Hematopoietic multipotent progenitor cell treated with erythropoietin and hydrocortisone succinate and interleukin-3 and kit ligand, for 8 days (in vitro differentiated cells): ENCODE measurements at places on chromosomes 3 and 15.

DNA sequence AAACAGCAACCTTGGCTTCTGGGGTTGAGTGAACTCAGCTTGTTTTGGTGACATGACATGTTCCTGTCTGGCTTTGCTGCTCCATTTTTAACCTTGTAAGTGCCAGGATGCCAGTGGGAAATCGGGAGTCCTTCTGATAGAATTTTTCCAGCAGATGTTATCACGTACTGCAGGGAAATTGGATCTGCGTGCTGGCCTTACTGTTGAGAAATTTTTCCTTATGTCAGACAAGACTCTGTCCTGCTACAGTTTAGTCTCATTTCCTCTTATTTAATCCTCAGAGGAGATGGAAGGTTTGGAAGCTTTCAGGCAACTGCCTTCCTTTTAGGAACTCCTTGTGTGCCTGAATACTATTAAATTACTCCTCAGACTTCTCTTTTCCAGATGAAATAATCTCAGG lies 80.6 kb downstream of the PGPEP1L start:
- DNase-seq = no peak

- no peak for DNase-seq
These were observed 8.5 kb upstream of the MYH15 start for GRCh38 chr3:108518895-108519294.

GRCh38 chr3:192597506-192597905 lies 129.8 kb downstream of the FGF12 start:
- DNase-seq = no peak

DNA sequence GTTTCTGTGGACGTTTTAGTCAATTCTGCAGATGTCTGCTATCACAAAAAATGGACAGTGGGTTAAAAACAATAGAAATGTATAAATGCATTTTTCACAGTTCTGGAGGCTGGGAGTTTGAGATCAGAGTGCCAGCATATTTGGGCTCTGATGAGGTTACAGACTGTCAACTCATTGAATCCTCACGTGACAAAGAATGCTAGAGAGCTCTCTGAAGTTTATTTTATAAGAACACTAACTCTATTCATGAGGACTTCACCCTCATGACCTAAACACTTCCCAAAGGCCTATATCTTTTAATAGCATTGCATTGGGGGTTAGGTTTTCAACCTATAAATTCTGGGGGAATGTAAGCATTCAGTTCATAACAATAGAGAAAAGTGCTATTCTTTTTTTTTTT lies 182.6 kb upstream of the SLITRK3 start:
- DNase-seq = no peak

- DNase-seq = no peak
These were observed 51.3 kb downstream of the CYP11A1 start for GRCh38 chr15:74316141-74316540.

- DNase-seq = no peak
These were observed 953.4 kb downstream of the ZPLD1 start for GRCh38 chr3:103388214-103388613.

GRCh38 chr15:74433592-74434262 lies at the start of gene SEMA7A:
SEMA7A (minus strand) TSS chr15:74433958; CDS start chr15:74433918, 40 bp downstream.
- peak; percentile 85 for DNase-seq

DNA sequence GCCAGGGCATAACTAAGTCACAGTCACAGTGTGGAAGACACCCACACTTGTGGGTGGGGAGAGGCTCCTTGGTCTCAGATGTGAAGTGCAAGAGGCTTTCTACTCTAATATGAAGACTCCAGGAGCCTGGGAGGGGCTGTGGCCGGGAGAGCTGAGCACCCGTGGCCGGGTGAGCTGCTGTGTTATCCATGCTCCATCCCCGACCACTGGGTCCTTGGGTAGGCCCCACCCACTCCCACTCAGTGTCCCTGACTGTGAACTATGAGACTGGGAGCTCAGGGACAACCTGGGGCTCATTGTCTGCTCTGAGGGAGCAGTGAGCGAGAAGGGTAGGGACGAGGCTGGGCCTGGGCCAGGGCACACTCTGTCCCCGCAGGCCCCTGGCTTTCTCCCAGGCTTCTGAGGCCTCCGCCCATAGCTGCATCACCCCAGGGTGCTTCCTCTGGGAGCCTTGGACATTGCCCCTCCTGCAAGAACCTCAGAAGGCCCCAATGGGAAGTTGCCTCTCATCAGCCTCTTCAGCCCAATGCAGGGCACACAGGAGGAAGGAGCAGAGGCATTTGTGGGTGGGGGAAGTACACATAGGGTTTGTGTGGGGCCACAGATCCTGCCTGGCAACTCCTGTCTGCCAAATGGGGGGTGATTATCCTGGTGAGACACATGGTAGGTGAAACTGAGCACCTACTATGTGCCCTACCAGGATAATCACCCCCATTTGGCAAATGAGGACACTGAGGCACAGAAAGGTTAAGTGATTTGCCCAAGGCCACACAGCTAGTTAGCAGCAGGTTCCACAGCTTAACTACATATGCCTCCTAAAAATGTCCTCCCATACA lies 2.4 kb downstream of the ANPEP start:
- no peak for DNase-seq

GRCh38 chr3:55000546-55000945 lies 72.7 kb upstream of the LRTM1 start:
- no peak for DNase-seq

GRCh38 chr15:68528626-68529290 lies 50.0 kb upstream of the CORO2B start:
- no peak for DNase-seq

GRCh38 chr3:177102553-177102952 lies 94.7 kb downstream of the TBL1XR1 start:
- peak; percentile 22 for DNase-seq

GRCh38 chr3:5616873-5617272 lies 429.4 kb downstream of the EDEM1 start:
- no peak for DNase-seq

DNA sequence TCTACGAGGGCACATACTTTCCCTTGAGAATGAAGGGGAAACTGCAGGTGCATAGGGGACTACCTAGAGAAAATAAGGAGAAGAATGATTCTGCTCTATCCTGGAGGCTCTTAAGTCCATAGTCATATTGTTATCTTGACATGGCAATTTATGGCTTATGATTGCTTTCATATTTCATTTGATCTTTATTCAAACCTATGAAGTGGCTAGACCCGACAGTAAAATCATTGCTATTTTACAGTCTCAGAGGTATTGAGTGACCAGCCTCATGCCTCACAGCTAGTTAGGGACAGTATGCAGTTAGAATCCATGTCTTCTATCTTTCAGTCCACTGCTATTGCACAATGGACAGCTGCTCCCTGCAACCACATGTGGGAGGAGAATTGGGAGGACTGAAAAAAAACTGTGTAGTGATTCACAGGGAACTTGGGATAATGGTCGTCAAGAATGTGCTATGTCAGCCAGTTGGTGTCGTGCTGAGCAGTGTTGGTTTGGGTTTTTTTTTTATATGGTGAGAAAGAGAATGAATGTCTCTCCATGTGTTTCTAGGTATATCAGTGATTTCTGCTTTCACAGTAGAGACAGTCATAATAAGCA lies 63.2 kb upstream of the SPPL2A start:
- DNase-seq = no peak

DNA sequence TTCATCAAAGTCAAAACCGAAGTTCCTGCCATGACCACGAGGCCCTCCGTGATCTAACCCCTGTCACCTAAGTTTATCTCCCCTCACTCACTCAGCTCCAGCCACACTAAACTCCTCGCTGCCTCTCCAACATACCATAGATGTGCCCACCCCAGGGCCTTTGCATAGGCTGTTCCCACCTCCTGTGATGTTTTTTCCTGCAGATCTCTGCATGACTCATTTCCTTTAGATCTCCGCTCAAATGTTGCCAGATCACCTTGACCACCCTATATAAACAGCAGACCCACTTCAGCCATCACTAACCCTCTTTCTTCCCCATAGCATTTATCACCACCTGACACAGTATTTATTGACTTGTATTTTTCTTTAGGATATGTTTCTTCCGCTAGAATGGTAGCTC lies 58.5 kb downstream of the HRH1 start:
- no peak for DNase-seq

- no peak for DNase-seq
These were observed 6.3 kb downstream of the PDZRN3 start for GRCh38 chr3:73618461-73618860.

- DNase-seq = no peak
These were observed 67.9 kb upstream of the UNC13C start for GRCh38 chr15:53910236-53910849.

GRCh38 chr15:88802991-88803240 lies 320 bp upstream of the ACAN start:
- DNase-seq = no peak

GRCh38 chr3:31815006-31815405 lies 166.1 kb downstream of the OSBPL10 start:
- no peak for DNase-seq

GRCh38 chr3:160169139-160169976 lies 55.9 kb upstream of the C3orf80 start:
- DNase-seq = no peak

- DNase-seq = no peak
These were observed 2.6 kb downstream of the DUOXA2 start for GRCh38 chr15:45116482-45117307.

DNA sequence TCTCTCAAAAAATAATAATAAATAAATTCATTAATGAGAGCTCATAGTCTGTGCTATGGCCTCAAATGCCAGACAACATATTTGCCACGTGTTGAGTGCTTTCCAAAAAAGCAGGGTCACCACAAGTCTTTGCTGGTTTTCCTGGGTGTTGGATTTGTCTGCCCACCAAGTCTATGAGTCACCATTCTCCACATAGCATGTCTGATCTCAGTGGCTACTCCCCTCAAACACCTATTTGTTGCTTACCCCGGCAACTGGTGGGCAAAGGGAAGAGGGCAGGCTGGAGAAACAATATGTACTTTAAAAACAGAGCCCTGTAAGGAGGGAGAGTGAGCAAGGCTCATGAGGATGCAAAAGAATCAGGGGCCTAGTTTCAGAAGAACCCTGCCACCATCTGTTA lies 120.0 kb upstream of the ARRDC4 start:
- no peak for DNase-seq

- no peak for DNase-seq
These were observed 287.5 kb downstream of the ULK4 start for GRCh38 chr3:41674449-41674848.

DNA sequence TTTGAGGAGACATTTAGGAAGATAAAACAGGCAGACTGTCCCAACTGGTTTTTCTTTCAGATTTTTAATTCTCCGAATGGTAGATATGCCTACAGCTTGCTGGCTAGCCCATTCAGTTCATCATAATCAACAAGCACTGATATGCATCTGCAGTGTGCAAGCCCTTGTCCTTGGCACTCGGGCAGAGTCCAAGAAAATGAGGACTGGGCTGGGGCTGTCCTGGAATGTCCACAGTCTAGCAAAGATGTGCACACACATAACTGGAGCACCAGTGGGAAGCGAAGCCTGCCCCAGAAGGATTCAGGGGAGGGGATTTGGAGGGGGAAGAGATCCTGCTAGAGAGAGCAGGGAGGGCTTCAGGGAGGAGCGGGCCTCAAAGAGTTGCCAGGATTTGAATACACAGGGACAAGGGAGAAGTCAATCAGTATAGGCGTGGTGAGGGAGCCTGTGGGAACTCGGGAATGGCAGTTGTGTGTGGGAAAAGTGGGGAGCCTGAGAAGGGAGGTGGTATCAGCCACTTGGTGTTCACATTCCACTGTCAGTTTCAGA lies 8.7 kb downstream of the FAH start:
- no peak for DNase-seq

- DNase-seq = no peak
These were observed 3.6 kb upstream of the IMPDH2 start for GRCh38 chr3:49032646-49033304.

DNA sequence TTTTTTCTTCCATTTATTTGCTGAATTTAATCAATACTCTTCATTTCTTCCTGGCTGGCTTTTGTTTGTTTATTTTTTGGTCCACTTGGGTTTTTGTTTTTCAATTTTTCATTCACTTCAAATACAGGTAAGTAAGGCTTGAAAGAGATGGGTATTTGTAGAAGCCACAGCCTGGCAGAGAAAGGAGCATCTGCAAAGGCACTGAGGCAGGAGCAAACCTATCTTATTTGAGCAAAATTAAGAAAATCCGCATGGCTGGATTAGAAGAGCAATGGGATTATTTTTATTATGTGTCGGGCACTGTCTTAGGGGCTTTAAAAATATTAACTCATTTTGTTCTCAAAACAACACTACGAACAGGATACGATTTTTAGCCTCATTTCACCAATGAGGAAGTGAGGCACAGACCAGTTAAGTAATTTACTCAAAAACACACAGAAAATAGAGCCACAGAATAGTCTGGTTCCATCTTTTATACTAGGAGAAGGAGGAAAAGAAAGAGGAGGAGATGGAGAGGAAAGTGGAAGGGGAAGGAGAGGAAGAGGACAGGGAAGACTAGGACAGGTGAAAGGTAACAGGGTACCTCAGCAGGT lies 35.1 kb upstream of the CCDC80 start:
- no peak for DNase-seq

GRCh38 chr15:89412905-89413411 lies 78.3 kb upstream of the POLG start:
- no peak for DNase-seq

- no peak for DNase-seq
These were observed 1.8 kb upstream of the SNAP23 start for GRCh38 chr15:42493679-42494078.

DNA sequence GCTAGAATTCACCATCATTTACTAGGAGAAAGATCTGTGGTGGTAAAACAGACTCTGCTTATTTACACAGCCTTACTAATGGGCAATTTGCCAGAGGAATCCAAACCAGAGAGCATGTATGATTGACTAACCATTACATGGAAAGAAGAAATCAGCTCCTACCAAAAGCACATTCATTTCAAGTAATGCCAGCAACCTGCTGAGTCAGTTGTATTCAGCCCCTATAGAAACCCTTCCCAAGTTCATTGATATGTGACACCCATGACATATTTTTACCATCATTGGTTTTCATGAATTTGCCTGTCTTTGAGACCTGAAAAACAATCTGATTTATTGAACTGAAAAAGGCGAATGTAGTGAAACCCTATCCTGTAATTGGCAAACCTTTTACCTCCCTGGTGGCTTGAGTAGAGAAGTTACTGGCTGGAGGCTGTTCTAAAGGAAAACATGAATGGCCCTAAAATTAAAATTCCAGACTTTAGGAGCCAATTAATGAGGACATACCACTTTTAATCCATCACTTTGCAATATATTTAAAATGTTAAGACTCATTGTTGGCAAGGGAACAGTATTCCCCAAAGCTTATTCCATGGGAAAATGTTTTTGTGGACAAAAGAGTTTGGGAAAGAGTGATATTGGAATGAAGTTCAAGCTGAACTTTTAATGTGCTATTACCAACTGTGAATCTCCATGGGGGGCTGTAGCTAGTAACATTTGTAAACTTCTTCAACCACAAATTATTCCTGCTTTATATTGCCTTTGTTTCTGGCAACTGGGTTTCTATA lies 542.9 kb downstream of the FHIT start:
- no peak for DNase-seq

- DNase-seq = no peak
These were observed 116.2 kb downstream of the TCF12 start for GRCh38 chr15:57034613-57035012.
